Fibroblast of villous mesenchyme (primary cell): ENCODE measurements at places on chromosomes 12 and 14. TPM values are rescaled to one million over a fixed set of nuclear protein-coding genes. Genes with fewer than 3 reads are reported as not detected.
A peak's percentile ranks its signal among the peaks of the same experiment; 100 is the strongest.

The SLC39A5 gene
- total RNA-seq = not detected in 2 replicates

The ANO2 gene
- 0.43 TPM in 1 of 2 replicates, not detected in the other for total RNA-seq

DNA sequence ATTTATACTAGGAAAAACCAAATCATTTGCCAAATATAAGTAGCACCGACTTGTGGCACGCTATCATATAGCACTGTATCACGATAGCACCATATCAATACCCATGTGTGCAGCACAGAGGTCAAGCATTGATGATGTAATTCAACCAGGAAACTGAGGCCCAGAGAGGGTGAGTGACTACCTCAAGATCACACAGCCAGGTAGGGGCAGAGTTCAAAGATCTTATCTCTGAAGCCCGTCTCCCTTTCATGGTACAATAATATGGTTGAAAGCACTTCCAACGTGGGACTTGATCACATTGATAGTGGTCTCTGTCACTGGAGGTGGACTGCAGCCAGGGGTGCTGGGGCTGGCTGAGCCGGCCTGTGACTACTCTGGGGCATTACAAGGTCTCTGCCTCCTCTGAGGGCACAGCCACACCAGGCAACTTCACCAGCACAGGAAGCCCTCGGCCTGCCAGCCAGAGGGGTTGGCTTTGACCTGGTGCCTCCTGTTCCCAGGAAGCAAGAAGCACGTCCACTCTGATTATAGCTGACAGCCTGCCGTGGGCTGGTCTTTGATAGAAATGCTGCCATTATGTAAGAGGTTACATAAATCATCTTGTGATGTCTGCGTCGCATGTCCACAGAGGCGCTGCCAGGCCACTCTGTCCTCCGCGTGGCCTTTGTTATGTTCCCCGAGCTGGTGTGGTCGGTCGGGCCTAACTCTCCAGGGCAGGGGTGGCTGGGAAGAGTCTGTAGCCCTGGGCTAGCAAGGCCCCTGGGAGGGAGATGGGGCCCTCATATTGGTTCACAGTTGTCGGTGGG is 5.9 kb upstream of the FAM181A start:
- DNase-seq = no peak

DNA sequence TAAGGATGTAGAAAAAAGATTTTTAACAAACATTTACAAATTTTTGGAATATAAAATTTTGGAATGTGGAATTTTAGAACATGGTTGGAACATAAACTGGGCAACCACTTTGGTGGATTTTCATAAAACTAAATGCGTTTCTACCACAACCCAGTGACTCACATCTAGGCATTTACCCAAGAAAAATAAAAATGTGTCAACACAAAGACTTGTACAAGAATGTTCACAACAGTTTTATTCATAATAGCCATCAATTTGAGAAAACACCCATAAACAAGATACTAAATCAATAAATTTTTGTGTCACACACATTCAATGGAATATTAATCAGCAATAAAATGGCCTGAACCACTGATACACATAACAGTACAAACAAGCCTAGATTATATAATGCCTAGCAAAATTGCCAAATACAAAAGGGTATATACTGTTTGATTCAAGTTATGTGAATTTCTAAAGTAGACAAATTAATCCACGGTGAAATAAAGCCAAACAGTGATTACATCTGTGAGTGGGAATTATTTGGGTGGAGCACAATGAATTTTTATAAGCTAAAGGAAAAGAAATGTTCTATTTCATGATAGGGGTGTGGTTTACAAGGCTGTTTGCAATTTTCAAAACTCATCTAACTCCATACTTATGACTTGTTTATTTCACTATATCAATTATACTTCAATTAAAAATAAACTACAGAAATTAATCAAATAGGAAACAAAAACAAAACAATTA is 415.2 kb upstream of the OR4E1 start:
- peak; percentile 18 for DNase-seq

GRCh38 chr12:57753756-57754337 is 1.1 kb upstream of the MARCHF9 start:
- no peak for DNase-seq
